ENCODE measurements at places on chromosomes 13 and 19.

- DNase-seq, result no peak
These were observed 15.7 kb upstream of the F7 start for GRCh38 chr13:113089693-113090414.

GRCh38 chr13:68345963-68346531 lies 1115.9 kb upstream of the PCDH9 start:
- DNase-seq, result no peak

GRCh38 chr19:9914315-9915207 lies 21.8 kb downstream of the OLFM2 start:
- DNase-seq, result peak; percentile 76

DNA sequence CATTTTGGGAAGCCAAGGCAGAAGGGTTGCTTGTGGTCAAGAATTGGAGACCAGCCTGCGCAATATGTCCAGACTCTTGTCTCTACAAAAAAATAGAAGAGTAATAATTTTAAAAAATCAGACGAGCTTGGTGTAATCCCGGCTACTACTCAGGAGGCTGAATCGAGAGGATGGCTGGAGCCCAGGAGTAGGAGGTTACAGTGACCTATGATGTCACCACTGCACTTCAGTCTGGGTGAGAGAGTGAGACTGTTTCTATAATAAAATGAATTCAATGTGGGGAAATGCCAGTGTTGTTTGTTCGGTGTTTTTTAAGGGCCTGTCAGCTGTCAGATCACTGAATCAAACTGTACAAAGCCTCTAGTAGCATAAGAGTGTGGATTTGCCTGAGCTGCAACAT lies 1.2 kb upstream of the FBXL3 start:
- DNase-seq, result no peak

GRCh38 chr13:44592216-44592847 lies 16.2 kb upstream of the TSC22D1 start:
- DNase-seq, result no peak

DNA sequence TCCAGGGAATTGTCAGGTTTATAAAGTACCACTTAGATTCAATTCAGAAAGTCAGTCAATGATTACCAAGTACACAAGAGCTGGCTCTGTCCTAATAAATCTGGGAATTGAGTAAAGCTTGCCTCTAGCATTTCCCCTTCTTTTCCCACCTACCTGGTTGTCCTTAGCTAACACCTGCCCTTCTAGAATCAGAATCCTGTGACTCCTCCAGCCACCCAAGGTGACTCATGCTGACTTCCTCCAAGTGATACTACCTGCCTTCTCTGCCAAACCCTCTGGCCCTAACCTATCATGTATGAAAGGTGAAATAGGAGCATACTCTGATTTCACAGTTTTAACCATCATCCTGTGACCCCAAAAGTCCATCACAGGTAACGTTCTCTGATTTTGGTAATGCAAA lies 151.2 kb downstream of the DIAPH3 start:
- DNase-seq, result no peak

- no peak for DNase-seq
These were observed 173.9 kb downstream of the FLT1 start for GRCh38 chr13:28320884-28321574.

- DNase-seq, result no peak
These were observed 89.3 kb downstream of the LIG4 start for GRCh38 chr13:108126056-108126455.

GRCh38 chr19:48495396-48495795 lies 16.2 kb downstream of the LMTK3 start:
- DNase-seq, result no peak

- DNase-seq, result no peak
These were observed 4.4 kb upstream of the C19orf18 start for GRCh38 chr19:57978586-57979289.

GRCh38 chr19:28075229-28075628 lies 1137.7 kb downstream of the UQCRFS1 start:
- no peak for DNase-seq

DNA sequence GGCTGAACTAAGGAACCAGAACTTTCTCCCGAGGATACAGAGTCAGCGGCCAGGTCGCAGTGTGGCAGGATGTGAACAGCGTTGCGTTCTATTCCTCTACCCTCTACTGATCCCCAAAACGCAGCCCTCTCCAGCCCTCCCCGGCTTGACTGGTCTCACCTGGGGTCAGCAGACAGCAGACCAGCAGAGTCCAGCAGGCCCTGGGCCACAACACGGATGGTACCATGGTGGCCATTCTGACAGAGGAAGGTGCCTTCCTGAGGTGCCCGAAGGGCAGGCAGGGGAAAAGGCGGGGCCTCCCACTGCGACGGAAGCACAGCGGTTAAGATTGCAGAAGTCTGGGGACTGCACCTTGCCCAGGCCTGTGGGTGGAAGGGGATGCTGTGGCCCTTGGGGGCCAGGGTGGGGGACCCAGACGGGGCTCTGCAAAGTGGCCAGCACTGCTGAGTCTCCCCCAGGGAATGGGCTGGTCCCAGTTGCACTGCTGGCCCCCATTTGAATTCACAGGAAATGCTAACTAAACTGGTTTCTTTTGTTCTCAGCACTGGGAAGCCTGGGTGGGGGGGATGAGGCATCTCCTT lies at the start of gene ICAM3:
Gene ICAM3 (minus strand): TSS at position 245 of the 581 bp plus-strand sequence. CDS start 10 bp downstream, at position 235.
- DNase-seq, result peak; percentile 60

GRCh38 chr13:60850526-60850925 lies 453.5 kb downstream of the TDRD3 start:
- DNase-seq, result no peak

DNA sequence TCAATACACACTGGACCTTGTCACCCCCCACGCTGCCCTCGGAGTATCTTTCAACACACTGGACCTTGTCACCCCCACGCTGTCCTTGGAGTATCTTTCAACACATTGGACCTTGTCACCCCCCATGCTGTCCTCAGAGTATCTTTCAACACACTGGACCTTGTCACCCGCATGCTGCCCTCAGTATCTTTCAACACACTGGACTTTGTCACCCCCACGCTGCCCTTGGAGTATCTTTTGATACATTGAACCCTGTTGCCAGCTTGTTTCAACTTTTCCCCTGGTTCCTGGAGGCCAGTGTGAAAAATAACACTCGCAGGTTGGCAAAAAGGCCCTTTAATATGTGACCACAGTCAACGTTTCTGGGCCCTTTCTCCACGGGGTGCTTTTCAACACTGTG lies 247.8 kb downstream of the TEX29 start:
- DNase-seq, result no peak

GRCh38 chr13:110307767-110308655 lies 927 bp downstream of the COL4A2 start:
- DNase-seq, result no peak

- no peak for DNase-seq
These were observed 55.5 kb upstream of the KATNAL1 start for GRCh38 chr13:30362869-30363268.

DNA sequence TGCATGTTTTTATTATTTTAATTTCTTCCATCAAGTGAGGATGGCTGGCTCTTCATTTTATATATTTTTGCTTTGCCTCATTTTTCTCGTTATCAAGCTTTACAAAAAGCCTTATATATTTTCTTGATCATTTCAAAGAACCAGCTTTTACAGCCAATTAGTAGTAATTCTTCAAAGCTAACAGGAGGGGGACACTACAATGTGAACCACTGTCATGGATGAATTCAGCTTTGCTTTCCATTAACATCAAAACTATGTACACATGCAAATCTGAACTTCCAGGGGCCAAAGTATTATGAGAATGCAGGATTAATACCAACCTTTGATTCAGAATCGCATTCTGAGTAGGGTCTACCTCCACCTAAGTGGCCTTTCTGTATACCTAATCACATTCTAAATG lies 11.1 kb downstream of the UQCRFS1 start:
- no peak for DNase-seq

- DNase-seq, result no peak
These were observed 40.3 kb downstream of the CYSLTR2 start for GRCh38 chr13:48693998-48694397.

DNA sequence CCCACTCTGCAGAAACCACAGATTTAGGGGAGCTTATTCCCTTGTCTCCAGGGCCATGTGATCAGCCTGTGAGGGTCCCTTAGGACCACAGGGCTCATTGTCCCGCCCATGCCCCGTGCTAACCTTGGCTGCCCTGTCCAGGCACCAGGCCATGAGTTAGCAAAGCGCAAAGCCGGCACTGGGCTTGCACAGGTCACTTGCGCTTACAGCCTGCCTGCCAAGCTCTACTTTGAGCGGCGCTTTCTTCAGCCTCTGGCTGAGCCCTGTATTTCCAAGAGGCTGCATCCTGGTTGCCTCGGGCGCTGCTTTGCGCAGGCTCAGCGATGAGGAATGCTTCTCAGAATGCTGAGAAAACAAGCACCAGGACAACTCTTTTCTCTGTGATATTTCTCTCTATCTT lies 188.0 kb downstream of the TDRD3 start:
- no peak for DNase-seq

- DNase-seq, result no peak
These were observed 5.1 kb downstream of the NOTCH3 start for GRCh38 chr19:15195371-15196334.

DNA sequence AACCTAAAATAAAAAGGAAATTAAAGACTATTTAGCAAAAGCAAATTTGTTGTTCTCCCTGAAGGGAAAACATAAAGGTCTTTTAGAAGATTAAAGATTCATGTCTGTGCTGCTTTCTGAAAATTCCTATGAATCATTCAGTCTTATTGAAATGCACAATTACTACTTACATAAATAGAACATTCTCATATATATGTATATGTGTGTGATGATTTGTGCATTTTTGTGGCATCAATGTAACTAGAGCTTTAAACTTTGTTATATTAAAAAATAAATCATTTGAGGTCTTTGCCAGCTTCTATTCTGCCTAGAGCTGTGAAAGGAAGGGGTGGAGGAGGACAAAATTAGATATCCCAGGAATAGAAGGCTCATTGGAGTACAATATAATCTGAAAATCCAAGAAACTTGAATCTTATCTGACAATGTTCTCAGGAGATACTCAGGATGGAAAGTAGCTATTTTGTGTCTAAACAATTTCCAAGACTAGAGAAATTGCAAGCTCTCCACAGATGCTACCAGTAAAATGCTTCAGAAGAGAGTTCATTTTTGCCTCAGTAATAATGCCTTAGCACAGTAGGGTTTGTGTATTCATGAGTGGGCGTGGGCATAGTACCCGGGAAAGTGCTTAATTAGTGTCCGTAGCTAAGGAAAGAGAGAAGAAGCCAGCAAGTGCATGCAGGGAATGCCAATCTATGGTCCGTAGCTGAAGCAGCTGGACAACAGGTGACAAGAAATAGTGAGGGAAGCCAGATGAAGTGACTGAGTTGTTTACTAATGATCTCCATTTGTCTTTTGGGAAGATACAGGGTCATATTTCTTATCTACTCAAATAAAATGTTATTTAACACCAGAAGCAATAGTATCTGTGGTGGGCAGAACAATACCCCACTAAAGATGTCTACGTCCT lies 395.5 kb upstream of the NBEA start:
- DNase-seq, result no peak

- DNase-seq, result no peak
These were observed 8.3 kb upstream of the KCNN4 start for GRCh38 chr19:43789029-43789428.

- DNase-seq, result no peak
These were observed 405.7 kb upstream of the SLC10A2 start for GRCh38 chr13:103471896-103472295.

DNA sequence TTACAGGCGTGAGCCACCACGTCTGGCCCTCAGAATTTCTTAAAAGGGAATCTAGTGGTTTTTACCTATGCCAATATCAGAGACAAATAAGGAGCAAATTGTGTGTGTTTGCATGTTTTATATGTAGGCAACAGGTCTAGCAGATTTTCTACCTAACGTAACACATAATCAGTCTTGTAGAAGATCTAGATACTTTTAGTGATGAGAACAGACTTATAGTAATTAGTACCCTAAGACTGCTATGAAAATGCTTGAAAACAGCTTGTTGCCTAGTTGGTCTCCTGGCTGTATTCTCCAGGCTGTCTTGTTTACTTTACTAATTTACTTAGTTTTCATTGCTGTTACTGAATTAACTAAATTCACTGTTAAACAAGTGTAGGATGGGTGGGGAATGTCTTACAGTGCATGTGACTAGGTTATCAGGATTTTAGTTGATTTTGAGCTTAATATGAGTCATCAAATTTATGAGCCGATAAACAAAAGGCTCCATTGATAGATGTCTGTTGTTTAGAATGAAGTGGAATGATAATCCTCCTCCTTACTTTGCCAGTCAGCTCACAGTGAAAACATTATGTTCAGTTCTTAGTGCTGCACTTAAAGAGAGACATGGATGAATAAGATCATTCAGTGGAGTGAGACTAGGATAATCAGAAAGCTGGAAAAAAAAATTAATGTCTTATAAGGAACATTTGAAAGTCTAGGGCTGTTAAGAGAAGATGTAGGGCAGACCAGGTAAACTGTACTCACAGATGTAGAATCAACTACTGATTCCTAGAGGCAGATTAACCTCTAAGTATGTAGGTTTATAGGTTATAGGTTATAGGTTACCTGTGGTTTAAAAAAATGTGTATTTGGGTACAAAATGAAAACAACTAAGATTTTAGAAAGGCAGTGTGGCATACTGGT lies 22.4 kb downstream of the GTF2F2 start:
- DNase-seq, result no peak

- DNase-seq, result no peak
These were observed 2.6 kb downstream of the PPP5C start for GRCh38 chr19:46349311-46349993.

- no peak for DNase-seq
These were observed 85.4 kb upstream of the GPR183 start for GRCh38 chr13:99392470-99393135.

DNA sequence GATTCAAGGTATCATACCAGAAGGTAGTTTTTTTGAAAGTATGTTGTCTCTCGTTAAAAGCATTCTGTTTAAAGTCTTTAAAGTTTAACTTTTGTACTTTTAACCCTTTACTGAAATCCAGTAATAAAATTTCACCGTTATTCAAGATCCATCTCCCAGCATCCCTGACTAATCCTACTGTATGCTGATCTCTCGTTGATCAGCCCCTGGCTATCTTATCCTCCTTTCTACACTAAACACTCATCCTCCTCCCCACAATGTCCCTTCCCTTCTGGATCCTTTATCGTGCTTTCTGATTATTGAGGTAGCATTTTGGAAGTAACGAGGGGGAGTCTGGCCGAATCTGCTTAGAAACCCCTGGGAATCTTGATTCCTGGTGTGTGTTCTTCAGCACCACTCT lies 1.3 kb downstream of the TPP2 start:
- no peak for DNase-seq

- peak; percentile 20 for DNase-seq
These were observed 31.7 kb downstream of the DNAJC15 start for GRCh38 chr13:43054803-43055802.

DNA sequence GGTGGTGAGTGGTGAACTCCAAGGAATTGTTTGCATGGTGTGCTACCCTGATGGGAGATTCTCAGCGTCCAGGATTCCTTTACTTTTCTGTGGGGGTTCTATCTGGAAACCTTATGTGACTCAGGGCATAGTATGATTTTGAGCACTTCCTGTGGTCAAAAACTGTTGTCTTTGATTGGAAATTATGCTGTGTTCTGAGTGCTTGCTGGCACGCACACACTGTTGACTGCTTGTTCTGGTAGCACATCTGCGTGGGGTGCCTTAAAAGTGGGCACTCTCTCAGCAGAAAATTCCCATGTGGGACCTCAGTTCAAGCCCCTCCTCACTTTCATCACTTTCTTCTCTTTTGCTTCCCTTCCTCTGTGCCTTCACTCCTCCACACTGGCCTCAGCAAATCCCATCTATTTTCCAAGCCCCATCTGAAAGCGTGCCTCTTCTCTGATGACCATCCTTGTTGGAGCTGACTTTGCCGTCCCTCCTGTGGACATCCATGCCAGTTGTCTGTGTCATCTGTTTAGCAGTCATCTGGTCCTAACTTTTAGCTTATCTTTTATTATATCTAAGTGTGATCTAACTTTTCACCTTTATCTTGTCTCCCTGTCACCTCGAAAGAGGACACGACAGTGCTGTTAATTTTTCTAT lies 56.4 kb upstream of the NPAS1 start:
- no peak for DNase-seq
